T-helper 1 cell (primary cell): ENCODE measurements at places on chromosomes 1 and 21.

DNA sequence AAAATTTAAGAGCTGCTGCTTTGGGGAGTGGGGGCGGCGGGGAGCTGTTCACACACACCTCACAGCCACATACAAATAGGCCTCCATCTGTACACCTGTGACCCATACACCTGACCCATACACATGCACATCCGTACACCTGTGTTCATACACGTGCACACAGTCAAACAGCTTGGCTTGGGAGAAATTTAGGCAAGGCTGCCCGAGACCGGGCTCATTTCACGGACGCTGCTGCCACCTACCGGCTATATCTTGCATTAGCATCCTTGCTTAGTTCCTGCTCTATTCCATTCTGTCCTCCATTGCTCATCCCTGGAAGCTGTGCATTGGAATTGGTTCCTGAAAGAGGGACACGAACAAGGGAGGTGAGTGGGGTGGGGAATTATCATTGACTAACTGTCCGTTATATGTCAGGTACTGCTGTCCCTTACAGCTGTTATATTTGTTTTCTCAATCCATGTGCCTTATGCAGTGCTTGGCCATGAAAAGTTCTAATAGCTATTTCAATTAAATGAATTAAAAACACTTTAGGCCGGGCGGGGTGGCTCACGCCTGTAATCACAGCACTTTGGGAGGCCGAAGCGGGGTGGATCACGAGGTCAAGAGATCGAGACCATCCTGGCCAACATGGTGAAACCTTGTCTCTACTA is 37.1 kb upstream of the EPB41 start:
- DNase-seq: peak; percentile 78

DNA sequence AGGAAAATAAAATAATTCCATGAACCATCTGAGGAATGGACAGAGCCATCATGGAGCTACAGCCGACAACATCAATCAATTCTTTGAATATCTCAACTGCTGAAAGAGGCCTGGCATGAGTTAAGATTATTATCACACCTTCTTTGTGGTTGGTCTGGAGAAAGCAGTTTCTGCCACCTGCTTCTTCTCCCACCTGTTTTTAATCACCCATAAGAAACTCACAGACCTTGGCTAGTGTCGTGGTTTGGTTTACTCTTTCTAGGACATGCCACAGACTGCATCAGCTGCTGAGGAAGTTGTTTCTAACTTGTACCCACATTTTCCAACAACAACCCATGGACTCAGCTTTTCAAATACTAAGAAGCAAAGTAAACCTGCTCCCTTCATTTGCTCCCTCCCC is 65.6 kb downstream of the NTPCR start:
- DNase-seq: no peak

GRCh38 chr1:25580927-25581326 is 35.7 kb upstream of the MAN1C1 start:
- DNase-seq: no peak

DNA sequence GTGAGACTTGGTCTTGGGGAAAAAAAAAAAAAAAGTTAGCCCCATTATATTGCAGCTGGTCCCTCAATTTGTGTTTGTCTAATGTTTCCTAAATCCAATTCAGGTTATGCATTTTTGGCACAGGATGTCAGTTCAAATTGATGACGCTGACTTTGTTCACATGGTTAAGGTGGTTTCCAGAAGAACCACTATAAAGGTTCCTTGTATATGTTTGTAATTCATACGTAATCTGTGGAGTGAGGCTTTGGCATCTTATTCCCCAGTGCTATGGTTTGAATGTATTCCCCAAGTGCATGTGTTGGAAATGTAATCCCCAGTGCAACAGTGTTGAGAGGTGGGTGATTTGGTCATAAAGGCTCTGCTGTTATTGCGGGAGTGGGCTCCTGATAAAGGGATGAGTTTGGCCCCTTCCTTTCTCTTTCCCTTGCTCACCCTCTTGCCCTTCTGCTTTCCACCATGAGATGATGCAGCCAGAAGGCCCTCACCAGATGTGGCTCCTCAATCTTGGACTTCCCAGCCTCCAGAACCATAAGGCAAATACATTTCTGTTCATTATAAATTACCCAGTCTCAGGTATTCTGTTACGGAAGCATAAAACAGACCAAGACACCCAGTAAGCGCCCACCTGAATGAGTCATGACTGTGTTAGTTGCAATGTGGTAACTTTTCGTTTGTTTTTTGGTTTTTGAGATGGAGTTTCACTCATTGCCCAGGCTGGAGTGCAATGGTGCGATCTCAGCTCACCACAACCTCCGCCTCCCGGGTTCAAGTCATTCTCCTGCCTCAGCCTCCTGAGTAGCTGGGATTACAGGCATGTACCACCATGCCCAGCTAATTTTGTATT is 19.5 kb upstream of the HLCS start:
- no peak for DNase-seq

DNA sequence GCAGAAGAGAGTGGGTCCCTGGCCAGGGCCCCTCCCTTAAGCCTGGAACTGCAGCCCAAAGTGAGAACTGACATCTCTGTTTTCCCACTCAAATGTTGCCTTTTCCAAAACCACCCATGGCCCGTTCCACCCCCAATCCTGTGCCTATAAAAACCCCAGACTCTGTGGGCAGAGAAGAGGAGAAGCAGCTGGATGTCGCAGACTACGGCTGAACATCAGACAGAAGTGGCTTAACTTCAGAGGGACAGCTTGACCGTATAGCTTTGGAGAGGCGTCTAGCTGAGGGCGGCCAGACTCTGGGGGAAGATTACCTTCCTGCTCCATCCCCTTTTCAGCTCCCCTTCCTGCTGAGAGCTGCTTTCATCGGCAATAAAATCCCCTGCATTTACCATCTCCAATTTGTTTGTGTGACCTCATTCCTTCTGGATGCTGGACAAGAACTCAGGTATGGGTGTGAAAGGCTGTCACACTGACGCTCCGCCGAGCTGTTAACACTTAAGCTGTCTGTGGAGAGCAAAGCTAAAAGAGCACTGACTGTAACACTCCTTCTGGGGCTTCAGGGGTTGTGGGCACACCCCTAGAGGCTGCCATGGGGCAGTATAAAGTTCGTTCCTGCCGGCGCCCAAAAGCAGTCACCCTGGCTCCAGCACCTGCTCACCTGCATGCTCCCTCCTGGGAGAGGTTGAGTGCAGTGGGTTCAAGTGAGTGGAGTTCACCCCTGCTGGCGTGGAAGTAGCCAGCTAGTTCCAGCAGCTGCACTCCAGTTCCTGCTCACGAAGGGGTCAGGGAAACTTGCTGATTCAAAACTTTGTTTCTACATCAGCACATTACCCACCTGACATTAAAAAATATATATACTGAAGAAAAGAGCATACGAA is 19.6 kb upstream of the ERO1B start:
- DNase-seq: no peak

DNA sequence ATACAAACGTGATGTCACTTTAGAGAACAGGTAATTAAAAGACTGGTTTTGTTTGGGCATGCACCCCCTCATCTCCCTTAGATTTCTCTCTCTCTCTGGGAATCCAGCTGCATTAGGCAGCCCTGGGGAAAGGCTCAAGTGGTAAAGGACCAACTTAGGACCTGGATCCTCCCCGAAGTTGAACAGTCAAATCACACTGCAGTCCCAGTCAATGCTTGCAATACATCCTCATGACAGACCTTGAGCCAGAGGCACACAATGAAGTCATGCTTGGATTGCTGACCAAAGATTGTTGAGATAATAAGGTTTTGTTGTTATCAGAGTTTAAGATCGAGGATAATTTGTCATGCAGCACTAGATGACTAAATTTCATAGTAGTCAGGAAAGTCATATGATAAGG is 1285.8 kb upstream of the NCAM2 start:
- DNase-seq: no peak

DNA sequence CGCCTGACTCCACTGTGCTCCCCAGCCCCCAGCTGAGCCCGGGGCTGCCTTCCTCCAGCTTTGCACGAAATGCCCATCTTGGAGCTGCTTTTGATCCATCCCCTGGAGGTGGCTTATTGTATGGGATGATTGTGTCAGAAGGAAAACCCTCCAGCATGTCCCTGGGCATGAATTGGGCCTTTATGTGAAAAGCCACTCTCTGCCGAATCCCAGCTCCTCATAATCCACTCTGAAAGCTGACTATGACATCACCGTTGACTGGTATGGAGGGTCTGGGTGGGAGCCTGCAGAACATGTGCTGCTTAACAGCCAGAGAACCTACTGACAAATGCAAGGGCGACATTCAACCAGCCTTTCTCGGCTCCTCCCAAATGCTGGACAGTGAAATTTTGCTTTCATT is 74.6 kb downstream of the NENF start:
- DNase-seq: no peak

DNA sequence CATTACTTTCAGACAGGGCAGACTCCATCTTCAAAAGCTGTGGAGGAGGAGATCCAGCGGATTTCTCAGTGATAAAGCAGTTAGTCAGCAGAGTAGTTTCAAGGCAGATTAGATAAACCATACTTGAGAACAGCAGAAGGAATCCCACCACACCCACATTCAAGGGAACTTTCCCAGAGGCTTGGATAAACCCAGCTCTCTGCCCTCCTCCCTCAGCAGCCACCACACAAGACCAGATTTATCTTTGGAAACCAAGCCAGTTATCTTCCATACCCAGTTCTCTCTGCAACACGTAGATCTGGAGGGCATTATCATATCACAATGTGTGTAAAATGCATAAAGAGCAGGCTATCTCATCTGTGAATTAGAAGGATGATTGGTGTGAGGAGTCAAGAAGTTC is 40.2 kb downstream of the GFI1 start:
- DNase-seq: no peak

DNA sequence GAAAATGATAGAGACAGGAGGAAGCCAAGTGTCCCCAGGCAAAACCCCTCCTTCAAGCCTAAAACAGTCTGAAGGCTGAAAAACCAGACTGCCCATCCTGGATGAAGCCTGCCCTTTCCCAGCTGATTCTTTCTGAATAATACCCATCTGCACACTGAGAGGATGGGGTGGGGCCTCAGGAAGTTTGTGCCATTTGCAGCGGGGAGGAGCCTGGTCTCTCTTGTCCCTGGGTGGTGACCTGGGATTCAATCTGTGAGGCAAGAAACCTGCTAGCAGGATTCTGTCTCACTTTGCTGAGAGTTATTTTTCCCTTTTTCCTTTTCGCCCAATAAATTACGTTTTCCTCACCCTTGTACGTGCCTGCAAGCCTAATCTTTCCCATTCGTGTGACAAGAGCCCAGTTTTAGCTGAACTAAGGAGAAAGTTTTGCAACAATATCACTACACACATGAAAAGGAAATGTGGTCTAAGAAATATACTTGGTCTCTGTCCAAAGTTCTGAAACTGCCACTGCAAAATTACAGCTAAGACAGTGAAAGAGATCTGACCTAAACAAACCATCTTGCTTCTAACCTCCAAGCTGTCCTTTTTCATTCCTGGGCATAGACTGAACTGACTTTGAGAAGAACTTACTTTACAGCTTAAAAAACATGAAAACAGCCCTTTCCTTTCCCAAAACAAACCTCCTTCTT is 105.0 kb downstream of the COP1 start:
- DNase-seq: no peak

DNA sequence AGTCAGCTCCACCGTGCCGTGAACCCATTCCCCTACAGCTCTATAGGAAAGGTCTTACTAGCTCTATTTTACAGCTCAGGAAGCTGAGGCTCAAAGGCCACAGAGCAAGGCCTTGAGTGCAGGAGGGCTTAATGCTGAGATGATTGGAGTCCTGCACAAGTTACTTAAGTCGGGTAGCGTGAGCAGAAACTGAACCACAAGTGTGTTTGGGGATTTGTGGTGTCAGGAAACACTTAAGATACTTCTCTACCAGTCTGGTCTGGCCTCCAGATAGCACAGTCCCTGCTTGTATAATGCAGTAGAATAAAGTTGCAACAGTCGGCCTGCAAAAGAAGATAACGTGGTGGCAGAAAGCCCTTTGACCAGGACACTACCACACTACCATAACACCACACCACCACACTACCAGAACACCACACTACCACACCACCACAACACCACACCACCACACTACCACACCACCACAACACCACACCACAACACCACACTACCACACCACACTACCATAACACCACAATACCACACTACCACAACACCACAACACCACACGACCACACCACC is 118.1 kb downstream of the SPSB1 start:
- peak; percentile 77 for DNase-seq

DNA sequence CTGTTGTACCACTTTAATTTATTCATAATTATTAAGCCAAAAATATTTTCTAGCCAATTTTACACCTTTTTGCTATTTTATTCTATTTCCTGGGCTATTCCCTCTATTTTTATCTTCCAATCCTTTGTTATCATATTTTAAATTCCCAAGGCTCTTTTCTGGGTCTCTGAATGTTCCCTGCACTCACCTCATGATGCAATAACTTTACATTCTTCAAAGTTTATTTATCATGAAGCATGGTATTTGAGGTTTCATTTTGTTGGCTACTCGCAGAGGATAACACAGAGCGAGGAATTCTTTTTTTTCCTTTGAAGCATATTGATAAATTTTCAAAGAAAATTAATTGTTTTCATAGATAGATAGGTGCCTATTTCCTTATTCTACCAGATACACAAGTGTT is 489.8 kb upstream of the TMPRSS15 start:
- no peak for DNase-seq

- peak; percentile 45 for DNase-seq
Observed at GRCh38 chr1:1614204-1614953, 921 bp upstream of the MIB2 start.

DNA sequence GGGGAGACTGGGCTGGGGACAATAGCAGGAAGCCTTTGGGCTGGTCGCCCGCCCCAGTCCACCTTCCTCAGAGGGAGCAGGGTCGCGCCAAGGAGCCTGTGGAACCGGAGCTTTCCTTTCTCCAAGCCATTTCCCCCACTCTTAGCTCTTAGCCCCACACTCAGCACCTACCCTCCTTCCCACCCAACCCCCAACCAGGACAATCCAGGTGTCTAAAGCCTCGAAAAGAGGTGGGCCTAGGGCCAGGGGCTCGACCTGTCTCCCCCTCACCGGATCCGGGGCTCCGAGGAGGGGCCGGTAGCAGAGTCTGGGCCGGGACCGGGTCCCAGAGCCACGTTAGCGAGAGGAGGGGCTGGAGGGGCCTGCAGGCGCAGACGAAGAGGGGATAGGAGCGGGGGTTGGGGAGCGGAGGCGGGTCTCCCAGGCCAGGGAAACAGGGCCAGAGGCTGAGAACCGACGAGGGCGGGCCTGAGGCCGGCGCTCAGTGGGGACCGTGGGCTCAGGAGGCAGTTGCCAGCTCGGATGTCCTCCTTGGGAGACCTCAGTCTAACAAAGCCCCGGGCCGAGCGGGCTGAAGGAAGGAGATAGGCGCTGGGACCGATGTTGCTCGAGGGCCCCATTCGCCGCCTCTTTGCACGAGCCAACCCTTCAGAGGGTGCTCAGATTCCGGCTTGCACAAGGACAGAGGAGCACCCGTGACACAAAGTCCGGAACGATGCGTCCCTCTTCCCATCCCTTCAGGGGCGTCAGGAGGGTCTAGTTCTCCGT is 943 bp downstream of the SEMA6C start:
- DNase-seq: no peak

- peak; percentile 78 for DNase-seq
Observed at GRCh38 chr1:229227298-229227919, 43.5 kb upstream of the RAB4A start.

GRCh38 chr1:207020709-207021107 is 11.8 kb downstream of the C1orf116 start:
- no peak for DNase-seq
